Thymus (tissue), 14 donors: ENCODE measurements at places on chromosomes 6 and 20. TPM values are rescaled to one million over a fixed set of nuclear protein-coding genes. Genes with fewer than 3 reads are reported as not detected.

The KIAA0408 gene
- total RNA-seq = 0.52 TPM

The GABRR1 gene
- under 0.01 TPM for total RNA-seq

The RRAGD gene
- 17.9 TPM for total RNA-seq

The WFDC10B gene
- total RNA-seq = not detected

The PSORS1C2 gene
- total RNA-seq = not detected

The TSBP1 gene
- total RNA-seq = not detected

The NPEPL1 gene
- 7.4 TPM for total RNA-seq

The ZSCAN26 gene
- total RNA-seq = 15.0 TPM

The RBPJL gene
- total RNA-seq = not detected

The SPDEF gene
- total RNA-seq = 0.14 TPM

The NT5DC1 gene
- total RNA-seq = 15.6 TPM

The CALHM5 gene
- total RNA-seq = 0.33 TPM

The TPD52L2 gene
- 37.9 TPM for total RNA-seq

The IL17F gene
- total RNA-seq = 0.24 TPM

The SAMD3 gene
- total RNA-seq = 23.9 TPM

The OR12D3 gene
- not detected for total RNA-seq

The BANF2 gene
- total RNA-seq = 0.14 TPM
